NCI-H345 (cell line): ENCODE measurements at places on chromosomes 6 and 20.

DNA sequence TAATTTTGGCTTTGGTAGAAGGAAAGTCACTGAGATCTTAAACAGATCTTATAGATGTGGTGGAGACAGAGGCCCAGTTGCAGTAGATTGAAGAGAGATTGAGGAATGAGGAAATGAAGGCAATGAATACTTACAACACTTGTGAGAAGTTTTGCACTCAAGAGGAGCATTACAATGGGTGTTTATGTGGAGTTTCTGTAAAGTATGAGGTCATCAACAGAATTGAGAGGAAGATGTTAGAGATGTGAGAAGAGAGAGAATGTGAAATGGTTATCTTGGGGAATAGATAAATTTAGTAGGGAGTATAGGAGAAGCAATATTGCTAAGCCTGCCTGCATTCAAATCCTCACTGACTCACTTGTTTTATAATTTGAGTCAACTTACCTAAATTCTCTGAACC is 83.4 kb downstream of the GFRAL start:
- no peak for DNase-seq

- no peak for DNase-seq
Observed at GRCh38 chr6:106177786-106178185, 91.7 kb downstream of the PRDM1 start.

DNA sequence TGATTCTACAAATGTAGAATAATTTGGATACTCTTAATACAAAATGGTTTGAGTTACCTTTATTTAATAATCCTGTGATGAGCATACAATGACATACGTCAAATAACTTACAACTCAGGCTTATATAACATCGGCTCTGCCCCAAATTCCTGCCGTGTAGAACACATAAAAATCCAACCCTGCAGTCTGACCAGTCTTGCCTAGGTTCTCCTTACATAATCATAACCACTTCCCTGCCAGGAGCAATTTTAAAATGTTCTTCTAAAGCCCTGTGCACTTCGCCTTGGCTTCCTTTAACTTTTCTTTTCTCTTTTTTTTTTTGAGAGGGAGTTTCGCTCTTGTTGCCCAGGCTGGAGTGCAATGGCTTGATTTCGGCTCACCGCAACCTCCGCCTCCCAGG is 16.2 kb upstream of the IER3 start:
- no peak for DNase-seq

DNA sequence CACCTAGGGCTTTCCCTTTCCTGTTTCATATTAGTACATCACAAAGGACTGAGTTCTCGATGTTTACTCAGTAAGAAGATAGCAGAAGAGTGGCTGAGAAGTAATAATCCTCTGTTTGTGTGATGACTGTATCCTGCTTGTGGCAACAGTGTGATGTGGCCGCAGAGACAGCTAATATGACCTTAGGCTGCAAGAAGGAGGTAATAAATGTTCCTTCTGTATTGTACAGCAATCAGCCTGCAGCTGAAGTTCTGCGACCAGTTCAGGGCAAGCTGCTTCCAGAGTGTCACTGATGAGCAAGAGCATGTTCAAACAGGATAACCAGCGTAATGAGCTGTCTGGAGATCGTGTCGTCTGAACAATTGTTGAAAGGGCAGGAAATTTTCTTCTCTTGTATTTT is 70.9 kb downstream of the OPN5 start:
- DNase-seq, result peak; percentile 44

DNA sequence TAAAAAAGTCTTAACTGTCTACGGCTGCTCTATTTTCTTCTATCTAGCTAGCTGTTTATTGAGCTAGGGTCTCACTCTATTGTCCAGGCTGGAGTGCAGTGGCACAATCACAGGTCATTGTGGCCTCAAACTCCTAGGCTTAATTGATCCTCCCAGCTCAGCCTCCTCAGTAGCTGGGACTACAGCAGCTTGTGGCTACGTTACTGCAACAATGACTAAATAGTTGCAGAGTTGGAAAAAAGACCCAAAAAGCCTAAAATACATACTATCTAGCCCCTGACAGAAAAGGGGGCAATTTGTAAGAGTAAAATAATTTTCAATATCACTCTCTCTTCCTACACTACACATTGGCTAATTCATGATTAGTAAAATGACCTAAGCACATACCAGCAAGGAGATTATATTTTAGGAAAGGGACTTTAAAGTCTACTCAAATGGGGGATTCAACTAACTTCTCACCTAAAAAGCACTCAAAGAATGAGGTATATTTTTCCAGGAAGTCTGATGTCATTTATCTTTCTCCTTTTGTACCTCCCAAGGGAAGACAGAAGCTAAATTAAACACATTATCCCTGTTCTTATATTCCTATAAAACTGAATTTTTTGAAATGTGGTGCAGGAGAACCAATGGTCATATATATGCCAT is 82.8 kb downstream of the ZMYND8 start:
- no peak for DNase-seq

DNA sequence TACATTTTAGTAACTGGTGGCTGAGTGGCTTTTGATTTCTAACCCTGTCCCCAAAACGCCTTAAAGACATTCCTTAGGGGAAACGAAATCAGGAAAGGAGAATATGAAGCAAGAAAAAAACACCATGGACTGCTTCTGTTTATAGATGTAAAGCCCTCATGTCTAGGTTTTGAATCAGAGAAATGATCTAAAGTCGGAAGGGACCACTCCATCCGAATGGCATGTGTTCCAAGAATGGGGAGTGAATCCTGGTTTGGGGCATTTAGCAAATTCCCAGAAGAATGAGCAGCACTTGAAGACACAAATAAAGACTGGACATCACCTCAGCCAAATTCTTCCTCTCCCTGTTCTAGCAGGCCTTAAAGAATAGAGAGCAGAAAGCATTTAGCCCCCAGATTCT is 65.6 kb downstream of the CAP2 start:
- DNase-seq, result no peak

GRCh38 chr6:16979677-16980370 is 122.0 kb upstream of the STMND1 start:
- DNase-seq, result no peak

GRCh38 chr6:15205321-15205720 is 40.5 kb upstream of the JARID2 start:
- no peak for DNase-seq

GRCh38 chr6:150016324-150017185 is 8.8 kb downstream of the RAET1L start:
- peak; percentile 87 for DNase-seq

- DNase-seq, result no peak
Observed at GRCh38 chr6:141764388-141764787, 368.3 kb upstream of the GJE1 start.

- no peak for DNase-seq
Observed at GRCh38 chr6:129501740-129502660, 208.0 kb downstream of the ARHGAP18 start.
